HFFc6 (cell line): ENCODE measurements at places on chromosomes 16 and 17. TPM values are rescaled to one million over a fixed set of nuclear protein-coding genes. Genes with fewer than 3 reads are reported as not detected.

- peak; percentile 63 for DNase-seq
Measured at GRCh38 chr17:2222901-2223616, 80.5 kb downstream of the SMG6 start.

ZFPM1 gene
- 5.1 to 6.4 TPM (median 5.8 TPM) in 3 replicates for total RNA-seq

DNA sequence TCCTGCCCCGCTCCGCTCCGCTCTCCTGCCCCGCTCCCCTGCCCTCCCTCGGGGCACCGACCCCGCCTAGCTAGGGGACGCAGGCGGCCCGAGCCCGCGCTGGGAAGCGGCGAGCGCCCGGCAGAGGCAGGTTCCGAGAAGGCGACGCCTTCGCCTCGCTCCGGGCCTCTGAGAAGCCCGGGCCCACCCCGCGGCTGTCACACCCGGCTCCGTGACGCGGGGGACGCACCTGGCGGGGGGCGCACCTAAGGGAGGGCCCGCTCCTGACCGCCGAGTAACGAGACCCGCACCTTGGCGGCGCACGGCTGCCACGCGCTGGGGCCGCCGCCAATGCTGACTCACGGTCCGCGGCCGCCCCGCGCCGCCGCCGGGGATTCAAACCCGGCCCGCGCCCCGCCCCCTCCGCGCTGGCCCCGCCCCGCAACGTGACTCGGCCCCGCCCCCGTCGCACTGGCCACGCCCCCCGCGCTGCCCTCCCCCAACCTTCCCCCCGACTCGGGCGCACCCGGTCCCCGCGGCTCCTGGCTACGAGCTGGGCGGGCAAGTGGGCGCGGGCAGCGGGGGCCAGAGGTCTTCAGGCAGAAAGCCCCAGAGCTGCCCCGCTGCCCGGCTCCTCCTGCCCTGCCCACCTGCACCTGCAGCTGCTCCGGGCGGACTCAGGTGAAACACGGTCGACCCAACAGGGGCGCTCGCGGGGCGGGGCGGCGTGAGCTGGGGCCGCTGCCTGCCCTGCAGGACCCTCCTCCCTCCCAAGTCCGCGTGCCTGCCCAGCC lies 27.8 kb downstream of the GNPTG start:
- peak; percentile 18 for DNase-seq

CORO1A gene
- 3.3 and 3.6 TPM in 2 replicates for total RNA-seq

- DNase-seq = no peak
Measured at GRCh38 chr16:84931506-84931905, 79.8 kb downstream of the ZDHHC7 start.

DNA sequence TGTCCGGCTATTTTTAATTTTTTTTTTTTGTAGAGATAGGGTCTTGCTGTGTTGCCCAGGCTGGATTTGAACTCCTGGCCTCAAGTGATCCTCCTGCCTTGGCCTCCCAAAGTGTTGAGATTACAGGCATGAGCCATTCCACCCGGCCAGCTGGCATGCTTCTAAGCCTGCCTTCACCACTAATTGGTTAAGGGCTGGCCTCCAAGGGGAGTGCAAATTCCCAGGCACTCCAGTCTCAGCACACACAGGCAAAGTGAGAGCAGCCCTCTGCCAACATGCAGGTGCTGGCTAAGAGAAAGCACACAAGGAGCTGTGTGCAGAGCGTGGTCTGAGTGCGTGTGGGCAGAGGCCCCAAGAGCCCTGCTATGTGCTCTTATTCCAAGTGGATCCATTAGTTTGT lies 149.8 kb upstream of the HS3ST2 start:
- DNase-seq = no peak

DNA sequence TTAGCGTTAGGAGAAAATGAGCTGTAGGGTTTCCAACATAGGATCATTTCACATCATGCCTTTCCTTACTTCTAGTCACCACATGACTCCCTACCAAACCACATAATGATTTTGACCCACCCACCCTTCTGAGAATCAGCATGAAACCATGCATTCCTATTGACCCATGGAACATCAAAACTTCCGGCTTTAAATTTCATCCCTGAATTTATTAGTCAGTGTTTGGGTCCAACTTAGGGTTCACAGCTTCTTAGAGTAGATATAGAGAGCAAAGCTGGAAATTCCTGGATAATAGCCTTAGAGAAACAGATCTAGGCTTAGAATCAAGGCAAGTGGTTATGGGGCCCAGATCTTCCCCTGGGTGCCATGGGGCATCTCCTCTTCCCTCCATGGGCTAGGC lies 162.6 kb downstream of the TOX3 start:
- DNase-seq = no peak

SPSB3 gene
- total RNA-seq = 15.5 to 19.9 TPM (median 16.0 TPM) in 3 replicates

GLTPD2 gene
- not detected in 2 replicates for total RNA-seq

- peak; percentile 90 for DNase-seq
Measured at GRCh38 chr17:16322636-16323035, 30.6 kb downstream of the CENPV start.

DNA sequence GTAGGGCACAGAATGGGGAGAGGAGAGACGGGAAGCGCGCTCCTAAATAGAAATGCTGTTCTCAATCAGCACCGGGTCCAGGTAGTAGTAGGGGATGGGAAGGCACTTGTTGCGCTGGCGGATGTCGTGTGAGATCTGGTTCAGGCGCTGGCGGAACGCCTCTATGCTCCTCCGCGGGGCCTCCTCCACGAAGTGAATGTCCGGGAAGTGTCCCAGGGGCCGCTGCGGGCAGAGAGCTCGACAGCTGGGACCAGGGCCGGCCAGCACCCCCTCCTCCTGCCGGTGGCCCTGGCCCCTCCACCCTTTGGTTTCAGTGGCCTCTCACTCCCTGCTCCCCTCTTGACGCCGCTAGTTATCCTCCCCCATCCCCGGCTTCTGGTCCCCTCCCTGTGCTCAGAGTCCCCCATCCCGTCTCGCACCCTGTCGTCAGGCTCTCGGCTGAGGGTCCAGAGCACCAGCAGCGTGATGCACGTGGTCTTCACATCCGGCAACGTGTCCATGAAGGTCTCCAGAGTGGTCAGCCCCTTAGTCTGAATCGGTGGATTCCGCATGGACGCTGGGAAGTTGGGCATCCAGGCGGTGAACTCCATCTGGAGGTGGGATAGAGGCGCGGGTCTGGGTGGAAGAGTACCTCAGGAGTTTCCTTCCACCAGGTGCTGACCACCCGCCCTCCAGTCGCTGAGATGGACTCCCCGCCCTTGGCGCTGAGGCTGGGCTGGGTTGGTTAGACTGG lies 14.6 kb downstream of the ALOX12B start:
- DNase-seq = no peak

GRCh38 chr16:67431775-67432505 lies 1.0 kb downstream of the HSD11B2 start:
- no peak for DNase-seq

NOTUM gene
- not detected in 2 replicates for total RNA-seq

ZSCAN10 gene
- not detected in 2 replicates for total RNA-seq

DNA sequence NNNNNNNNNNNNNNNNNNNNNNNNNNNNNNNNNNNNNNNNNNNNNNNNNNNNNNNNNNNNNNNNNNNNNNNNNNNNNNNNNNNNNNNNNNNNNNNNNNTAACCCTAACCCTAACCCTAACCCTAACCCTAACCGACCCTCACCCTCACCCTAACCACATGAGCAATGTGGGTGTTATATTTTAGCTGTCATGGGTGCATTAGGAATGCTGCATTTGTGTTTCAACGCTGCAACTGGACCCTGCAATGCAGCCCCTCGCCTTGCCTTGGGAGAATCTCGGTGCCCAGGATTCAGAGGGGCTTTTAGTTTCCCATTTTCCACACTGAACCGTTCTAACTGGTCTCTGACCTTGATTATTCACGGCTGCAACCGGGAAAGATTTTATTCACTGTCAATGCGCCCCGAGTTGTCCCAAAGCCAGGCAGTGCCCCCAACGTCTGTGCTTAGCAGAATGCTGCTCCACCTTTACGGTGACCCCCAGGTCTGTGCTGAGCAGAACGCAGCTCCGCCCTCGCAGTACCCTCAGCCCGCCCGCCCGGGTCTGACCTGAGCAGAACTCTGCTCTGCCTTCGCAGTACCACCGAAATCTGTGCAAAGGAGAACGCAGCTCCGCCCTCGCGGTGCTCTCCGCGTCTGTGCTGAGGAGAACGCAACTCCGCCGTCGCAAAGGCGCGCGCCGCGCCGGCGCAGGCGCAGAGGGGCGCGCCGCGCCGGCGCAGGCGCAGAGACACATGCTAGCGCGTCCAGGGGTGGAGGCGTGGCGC lies 43.3 kb downstream of the POLR3K start:
- no peak for DNase-seq

GRCh38 chr17:27462714-27463113 lies 6.5 kb downstream of the KSR1 start:
- DNase-seq = no peak

- no peak for DNase-seq
Measured at GRCh38 chr17:10075919-10076318, 122.5 kb downstream of the GAS7 start.

SCN4A gene
- not detected in 3 replicates for total RNA-seq

- DNase-seq = no peak
Measured at GRCh38 chr16:19294156-19294649, 8.7 kb downstream of the CLEC19A start.

GRCh38 chr16:30350134-30350871 lies 4.8 kb downstream of the CD2BP2 start:
- DNase-seq = no peak

DNA sequence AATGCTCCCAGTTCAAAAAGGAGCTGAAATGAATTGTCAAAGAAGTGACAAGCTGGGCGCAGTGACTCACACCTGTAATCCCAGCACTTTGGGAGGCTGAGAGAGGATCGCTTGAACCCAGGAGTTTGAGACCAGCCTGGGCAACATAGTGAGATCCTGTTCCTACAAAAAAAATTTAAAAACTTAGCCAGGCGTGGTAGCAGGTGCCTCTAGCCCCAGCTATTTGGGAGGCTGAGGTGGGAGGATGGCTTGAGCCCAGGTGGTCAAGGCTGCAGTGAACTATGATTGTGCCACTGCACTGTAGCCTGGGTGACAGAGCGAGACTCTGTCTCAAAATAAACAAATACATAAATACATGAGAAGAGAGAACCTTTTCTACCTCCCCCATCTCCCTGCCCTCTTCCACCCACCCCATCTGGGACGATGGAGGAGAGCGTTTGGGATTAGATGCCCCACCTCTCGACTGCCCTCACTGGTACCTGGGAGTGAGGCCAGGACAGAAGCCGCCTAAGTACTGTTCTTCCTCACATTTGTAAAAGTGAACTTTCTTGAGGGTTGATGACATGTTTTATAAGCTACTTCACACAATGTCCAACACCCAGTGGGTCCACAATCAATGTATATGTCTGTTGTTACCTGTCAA lies 2.4 kb downstream of the IL4R start:
- DNase-seq = no peak

- DNase-seq = peak; percentile 81
Measured at GRCh38 chr17:29761040-29761761, 138.5 kb upstream of the CORO6 start.

DNA sequence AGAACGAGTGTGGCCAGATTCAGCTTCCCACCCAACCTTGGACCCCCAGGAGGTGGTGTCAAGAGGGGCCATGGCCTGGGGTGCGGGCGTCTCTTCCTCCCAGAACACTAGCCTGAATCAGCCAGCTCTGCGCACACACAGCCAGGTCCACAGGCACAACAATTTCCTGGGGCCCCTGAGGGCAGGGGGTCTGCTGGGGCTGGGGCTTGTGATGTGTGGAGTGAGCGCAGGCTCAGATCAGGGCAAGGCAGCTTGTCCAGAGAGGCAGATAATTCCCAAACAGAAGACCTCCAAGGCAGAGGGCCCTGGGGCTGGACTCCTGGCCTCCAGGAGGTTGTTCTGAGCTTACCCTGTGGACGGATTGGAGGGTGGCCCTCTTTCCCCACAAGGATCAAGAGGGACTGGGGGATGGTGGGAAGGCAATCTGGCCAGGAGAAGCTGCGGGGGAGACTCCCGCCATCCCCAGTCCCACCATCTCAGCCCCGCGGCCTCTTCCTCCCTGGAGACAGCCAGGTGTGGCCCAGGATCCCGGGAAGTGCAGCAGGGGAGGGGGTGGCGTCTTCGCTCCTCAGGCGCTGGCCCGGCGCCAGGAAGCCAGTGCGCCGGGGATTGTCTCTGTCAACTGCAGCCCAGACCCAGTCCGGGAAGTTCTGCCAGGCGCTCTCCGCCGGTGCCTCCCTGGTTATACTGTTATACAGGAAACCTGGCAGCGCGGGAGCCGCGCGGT lies 52.0 kb upstream of the AMZ2 start:
- no peak for DNase-seq

- no peak for DNase-seq
Measured at GRCh38 chr17:33292981-33293867, at the start of gene ASIC2. Gene ASIC2, minus strand, starts transcription at chr17:33293295.

WRAP53 gene
- 8.8 and 15.1 TPM in 2 replicates for total RNA-seq

GINS3 gene
- 2.4 to 6.4 TPM (median 5.3 TPM) in 3 replicates for total RNA-seq

KRTAP9-4 gene
- total RNA-seq = not detected in 3 replicates

GRCh38 chr16:89367538-89367915 lies 122.8 kb downstream of the ANKRD11 start:
- DNase-seq = no peak

EVI2A gene
- 0.60 to 2.6 TPM (median 1.00 TPM) in 3 replicates for total RNA-seq

DNA sequence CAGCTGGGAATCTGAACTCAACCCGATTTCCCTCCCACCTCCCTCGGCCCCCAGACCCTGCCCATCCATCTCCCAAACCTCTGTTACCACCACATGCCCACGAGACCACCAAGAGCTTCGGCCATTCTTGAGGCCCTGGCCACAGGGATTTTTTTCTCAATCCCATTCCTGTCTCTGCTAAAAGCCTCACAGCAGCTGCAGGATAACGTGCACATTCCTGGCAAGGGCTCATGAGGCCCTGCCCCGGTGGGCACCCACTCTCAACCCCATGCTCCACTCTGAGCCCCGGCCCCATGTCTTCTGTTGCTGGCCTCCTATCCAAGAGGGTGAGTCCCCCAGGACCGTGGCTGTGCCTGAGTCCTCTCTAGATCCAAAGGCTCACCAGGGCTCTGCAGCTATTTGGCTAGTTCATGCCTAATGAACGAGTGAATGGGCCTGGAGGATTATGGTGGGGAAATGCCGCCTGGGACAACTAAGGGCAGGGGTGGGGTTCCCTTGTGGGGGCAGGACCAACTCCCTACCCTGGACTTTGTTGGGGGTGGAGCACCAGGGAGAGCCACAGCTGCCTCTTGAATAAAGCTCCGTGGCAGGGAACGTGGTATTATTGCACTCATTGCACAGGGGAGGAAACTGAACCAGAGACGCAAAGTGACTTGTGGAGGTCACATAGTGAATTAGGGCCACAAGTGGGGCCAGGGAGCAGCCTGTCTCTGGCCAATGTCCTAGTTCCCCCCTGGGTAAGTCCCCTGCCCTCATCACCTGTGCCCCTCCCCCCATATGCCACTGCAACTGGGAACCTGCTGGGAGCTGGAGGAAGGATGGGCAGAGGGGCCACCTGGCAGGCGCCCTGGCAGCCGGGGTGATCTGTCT lies 113.8 kb upstream of the SMURF2 start:
- DNase-seq = no peak
